Effector CD4-positive, alpha-beta T cell (primary cell): ENCODE measurements at places on chromosomes 5 and 9.

DNA sequence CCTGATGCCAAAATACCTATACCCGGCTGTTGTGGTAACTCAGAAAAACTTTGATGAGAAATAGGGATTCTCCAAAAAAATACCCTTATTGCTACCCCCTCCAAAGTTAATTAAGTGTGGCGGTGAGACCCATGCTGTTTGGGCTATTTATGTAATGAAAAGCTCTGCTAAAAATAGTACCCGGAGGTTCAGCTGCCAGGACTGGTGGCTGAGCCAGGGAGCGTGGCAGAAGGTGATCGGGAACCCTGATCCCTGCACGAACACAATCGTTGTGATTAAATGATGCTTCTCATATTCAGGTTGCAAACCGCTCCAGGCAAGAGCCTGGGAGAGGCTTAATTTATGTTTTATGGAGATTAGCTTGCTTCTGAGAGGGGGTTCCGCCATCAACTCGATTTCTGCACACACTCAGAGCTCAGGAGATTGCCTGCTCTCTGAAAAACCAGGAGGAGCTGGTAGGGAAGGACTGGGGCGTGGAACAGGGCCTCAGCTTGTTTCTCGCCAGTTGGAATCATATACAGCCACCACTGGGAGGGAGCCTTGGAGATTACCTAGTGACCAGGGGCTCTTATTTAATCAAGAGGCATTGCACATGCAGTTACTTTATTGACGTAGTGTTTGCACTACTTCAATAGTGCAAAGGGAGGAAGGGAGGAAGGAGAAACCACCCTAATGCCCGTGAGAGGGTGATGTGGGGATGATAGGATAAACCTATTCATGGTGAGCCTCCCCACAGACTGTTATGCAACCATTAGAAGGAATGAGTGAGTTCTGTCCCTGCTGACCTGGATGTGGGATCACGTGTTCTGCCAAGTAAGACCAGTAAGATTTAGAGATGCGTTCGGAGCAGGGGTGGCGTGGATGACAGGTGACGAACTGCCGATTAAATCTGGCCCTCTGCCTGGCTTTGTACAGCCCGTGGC lies 23.4 kb downstream of the HRH2 start:
- DNase-seq = no peak

DNA sequence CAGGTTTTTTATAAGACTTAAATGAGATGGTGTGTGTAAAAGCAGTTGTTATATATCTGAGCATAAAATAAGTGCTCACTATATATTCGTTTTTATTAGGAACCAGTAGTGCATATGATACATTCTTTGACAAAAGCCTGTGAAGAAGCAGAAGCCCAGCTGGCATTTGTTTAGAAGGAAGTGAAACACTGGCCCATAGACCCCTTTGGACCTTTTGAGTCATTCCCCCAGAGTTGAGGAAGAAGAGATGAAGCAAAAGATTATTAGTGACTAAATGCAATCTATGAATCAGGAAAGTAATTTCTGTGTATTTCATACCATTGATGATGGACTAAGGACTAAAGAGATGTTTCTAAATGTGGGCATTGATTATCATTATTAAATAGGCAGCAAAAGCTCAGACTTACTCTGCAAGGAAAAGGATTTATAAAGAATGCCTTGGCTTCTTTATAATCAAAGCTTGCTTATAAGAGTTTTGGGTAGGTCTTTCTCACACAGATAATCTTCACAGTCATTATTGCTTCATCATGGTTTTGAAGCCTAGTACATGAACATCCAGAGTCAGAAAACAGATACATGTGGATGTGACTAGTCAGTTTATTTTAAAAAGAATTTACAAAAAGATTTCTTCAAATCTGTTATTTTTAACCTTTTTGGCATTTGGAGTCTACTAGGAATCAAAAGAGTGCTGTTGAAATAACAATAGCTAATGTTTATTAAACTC lies 16.9 kb upstream of the FER start:
- DNase-seq = no peak

DNA sequence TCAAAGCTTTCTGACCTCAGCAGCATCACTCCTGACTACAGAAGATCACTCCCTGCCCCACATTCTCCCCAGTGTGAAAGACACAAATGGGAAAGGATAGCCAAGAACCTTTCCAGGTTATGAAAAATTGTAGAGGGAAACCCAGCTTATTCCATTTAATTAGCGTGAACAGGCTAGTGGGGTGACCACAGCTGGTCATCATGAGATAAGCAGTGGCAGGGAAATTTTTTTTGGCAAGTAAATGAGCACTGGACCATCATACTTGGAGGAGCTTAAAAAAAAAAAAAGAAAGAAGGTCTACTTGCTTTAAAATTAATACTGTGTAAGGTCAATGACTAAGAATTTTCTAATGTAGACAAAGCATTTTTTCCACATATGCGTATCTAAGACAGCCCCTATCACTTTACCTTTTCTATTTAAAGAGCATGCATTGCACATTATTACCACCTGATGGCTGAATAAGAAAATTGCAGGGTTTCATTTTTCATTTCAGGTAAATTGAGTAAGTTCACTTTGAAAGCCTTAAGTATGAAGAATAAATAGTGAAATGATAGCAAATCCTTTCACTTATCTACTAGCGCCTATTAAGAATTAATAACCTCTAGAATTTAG lies 123.6 kb downstream of the ELAVL2 start:
- DNase-seq = no peak

DNA sequence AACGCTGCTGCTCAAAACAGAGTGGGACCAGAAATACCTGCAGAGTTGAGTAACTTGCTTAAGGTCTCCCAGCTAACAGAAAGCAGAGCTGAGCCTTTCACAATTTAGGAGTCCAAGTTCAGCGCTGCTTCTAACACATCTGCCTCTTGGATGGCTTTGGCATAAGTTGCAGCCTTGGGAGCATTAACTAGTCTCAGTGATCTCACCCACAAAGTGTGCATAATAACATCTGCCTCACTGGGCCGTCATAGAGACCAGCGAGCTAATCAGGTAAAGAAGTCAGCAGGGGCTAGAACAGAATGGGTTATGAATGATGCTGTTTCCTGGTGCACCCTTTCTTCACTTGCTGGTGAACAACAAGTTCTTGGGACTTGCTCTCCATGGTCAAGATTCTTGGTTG lies 36.5 kb downstream of the WWC1 start:
- no peak for DNase-seq

DNA sequence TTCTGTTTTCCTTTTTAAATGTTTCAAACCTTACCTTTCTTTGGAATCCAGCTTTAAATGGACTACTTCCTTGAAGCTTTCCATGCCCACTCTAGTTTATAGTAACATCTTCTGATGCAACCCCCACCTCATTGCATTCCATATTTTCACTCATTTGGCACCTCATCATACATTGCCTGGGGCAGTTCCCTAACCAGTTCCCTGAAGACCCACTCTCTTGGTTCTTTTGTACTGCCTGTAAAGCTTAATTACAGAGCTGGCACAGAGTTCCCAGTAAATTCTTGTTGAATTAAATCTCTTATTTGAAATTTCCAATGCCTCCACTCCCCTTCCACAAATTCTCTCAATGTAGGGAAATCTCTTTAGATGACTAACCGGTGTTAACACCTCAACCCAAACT lies 257.2 kb downstream of the ARRDC3 start:
- DNase-seq = no peak

DNA sequence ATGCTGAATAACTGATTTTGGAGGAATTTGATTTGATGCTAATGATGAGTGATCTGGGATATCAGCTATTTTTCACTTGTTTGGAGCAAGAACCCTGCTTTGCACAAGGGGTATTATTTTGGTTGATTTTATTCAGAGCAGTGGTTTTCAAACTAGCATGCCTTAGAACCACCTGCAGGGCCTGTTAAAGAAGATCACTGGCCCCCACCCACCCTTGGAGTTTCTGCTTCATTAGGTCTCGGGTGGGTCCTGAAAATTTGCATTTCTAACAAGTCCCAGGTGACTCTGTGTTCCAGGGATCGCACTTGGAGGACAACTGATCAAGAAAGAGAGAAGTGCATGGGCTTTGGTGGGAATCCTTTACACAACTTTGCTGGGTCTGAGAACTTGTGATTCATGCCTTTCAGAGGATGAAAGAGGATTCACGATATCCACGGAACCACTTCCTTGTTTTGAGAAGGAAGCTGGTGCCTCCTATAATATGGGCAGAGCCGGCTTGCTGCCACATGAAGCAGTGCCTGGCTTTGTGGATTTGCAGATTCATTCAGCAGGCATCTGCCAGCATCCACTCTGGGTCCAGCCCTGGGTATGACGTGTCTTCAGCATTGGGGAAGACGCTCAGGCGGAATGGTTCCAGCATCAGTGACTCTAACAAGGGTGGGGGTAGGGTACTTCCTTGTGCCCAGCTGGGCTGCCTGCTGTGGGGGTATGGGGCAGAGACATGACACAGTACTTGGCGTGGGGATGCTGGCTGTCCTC lies 106.6 kb upstream of the PITX1 start:
- no peak for DNase-seq

GRCh38 chr5:1324719-1325190 lies 20.1 kb downstream of the CLPTM1L start:
- no peak for DNase-seq

GRCh38 chr5:175321927-175322532 lies 122.0 kb downstream of the DRD1 start:
- DNase-seq = peak; percentile 2

DNA sequence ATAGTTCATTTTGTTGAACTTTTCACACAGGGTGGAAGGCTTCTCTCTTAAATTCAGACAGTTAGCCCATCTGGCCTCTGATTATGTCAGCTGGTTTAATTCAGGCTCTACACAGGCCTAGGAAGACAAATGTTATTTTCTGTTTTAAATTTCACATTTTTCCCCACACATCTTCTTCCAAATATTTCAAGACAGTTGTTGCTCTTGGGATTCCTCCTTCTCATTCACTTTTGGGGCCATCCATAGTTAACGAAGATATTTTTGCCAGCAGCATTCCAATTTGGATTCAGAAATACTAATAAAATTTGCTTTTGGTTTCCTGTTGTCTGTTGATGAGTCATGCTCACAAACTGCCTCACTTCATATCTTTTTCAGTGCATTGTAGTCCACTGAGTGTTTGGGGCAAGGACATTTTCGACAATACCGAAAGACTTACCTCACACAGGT lies 475.4 kb downstream of the DMAC1 start:
- DNase-seq = no peak

DNA sequence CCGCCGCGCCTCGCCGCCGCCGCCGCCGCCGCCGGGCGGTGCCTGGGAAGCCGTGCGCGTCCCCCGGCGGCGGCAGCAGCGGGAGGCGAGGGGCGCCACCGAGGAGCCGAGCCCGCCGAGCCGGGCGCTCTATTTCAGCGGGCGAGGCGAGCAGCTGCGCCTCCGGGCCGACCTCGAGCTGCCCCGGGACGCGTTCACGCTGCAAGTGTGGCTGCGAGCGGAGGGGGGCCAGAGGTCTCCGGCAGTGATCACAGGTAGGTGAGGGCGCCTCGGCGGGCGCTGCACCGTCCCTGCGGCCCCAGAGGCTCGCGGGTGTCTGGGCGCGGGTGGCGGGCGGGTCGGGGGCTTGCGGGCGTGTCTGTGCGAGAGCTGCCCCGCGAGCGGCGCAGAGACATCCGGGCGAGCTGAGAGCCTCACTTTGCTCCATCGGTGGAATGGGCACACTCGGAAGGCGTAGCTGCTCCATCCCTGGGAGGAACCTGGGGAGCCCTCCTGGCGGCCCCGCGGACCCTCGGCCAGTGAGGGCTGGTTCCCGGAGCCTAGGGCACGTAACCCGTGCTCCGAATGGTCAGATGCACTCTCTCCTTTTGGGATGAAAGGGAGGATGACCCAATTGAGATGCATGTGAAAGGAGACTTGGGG lies 864 bp downstream of the PAPPA start:
- no peak for DNase-seq

DNA sequence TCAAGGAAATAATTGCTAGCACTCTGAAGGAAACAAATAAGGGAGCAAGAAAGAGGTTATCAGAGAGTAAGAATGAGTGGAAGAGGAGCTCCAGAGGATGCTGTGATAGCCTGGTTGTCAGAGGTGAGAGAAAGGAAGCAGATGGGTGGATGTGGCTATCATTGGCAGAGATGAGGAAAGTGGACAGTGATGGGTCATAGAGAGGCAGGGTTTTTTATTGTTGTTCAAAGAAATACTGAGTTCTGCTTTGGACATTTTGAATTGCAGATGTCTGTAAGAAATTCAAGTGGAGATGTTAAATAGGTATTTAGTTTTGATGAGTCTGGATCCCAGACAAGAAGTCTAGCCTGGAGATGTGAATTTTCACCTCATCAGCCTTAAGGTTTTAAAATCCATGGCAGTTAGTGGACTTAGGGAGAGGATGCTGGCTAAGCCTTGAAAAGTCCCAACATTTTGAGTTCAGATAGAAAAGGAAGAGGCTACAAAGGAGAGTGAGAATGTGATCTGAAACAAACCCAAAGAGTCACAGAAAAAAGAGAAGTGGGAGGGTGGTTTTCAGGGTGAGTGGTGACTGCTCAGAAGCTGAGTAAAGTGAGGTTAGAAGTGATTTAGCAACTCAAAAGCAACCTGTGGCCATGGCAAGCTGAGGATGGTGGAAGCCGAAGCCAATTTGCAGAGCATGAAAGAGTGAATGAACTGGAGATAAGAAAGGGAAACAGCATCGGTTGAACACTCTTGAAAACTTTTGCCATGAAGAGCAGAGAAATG lies 50.4 kb downstream of the PPIC start:
- DNase-seq = no peak

- no peak for DNase-seq
Measured at GRCh38 chr9:98182889-98183599, 9.4 kb downstream of the CORO2A start.
